Foreskin keratinocyte (primary cell): ENCODE measurements at places on chromosomes 3 and 15. TPM values are rescaled to one million over a fixed set of nuclear protein-coding genes. Genes with fewer than 3 reads are reported as not detected.

The GOLGA6B gene
- total RNA-seq: not detected in 2 replicates

The TMEM266 gene
- 0.07 TPM in 1 of 2 replicates, not detected in the other for total RNA-seq

The COLQ gene
- total RNA-seq: 0.07 and 0.41 TPM in 2 replicates

The SIDT1 gene
- 0.03 and 0.11 TPM in 2 replicates for total RNA-seq

The LXN gene
- 7.8 and 11.0 TPM in 2 replicates for total RNA-seq
